ENCODE measurements at places on chromosomes 4 and X.

DNA sequence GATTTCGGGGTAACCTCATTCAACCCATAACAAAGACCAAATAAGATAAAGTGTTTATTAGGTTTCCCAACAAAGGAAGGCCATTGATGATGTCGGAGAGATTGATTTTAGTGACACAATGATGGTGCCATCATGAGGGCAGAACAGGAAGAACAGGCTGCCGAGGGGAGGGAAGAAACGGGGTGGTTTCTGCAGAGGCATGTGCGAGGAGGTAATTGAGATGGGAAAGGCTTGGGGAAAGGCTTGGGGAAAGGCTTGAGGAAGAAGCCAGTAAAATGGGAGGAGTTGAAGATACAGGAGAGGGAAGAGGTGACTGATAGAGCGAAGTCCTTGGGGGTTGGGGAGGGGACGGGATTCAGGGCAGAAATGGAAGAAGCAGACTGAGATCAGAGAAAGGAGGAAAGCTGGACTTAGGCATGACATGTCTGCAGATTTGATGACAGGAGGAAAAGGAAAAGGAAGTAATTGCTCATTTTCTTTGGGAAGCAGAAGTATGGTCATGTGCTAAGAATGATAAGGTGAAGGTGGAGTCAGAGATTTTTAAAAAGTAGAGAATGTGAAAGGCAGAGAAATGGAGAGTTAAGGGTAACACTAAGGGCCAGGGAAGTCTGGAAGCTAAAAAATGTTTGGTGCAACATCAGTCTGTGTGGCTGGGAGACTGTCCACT lies 6.0 kb downstream of the HPSE start:
- H3K4me1 ChIP-seq: peaks cover 3% of the 10 kb centered on the region
- H3K36me3 ChIP-seq: no peaks in the 10 kb centered on the region
- no peak for DNase-seq
- H3K27ac ChIP-seq: no peak overlapping the region
- H3K4me3 ChIP-seq: no peak overlapping the region

GRCh38 chr4:122798101-122798500 lies 28.5 kb upstream of the FGF2 start:
- no peak overlapping the region for H3K27ac ChIP-seq
- peaks cover 13% of the 10 kb centered on the region for H3K27me3 ChIP-seq

DNA sequence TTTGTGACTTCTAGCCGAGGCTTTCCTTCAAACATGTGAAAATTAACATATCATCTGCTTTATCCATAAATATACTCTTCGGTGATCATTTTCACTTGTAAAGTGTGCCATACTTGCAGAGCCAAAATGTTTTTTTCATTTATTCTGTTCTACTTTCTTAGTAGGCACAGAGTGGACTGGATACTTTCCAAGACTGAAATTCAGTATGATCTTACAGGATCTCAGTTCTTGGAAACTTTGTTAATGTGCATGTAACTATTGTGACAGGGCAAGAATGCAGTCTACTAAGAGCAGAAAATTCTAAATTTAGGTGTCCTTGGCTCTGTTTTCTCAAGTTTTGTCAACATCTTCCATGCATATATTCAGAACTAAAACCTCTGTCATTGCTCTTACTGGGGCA lies 284.9 kb downstream of the TEX13A start:
- no peaks in the 10 kb centered on the region for H3K36me3 ChIP-seq
- H3K27me3 ChIP-seq: no peaks in the 10 kb centered on the region
- DNase-seq: no peak
- H3K27ac ChIP-seq: no peak overlapping the region

DNA sequence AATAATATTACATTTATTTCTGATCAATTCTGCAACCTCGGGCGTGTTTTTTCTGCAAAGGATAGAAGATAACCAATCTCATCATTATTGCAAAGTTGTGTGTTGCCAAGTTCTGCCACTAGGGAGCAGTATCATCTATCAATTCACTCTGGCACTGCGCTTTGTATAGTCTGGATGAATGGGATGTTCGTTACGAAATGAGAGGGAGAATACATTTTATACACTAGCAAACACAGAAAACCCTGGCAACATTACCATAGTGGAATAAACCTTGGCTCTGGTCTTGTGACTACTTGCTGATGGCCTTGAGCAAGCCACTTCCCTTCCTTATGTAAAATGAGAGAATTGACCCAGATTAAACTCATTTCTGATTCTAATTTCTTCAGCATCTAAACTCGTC lies 97.5 kb upstream of the ZNF518B start:
- no peak overlapping the region for H3K4me3 ChIP-seq
- H3K27me3 ChIP-seq: no peaks in the 10 kb centered on the region
- peaks cover 7% of the 10 kb centered on the region for H3K4me1 ChIP-seq
- no peak overlapping the region for H3K27ac ChIP-seq
- peak; percentile 18 for DNase-seq
- H3K36me3 ChIP-seq: peaks cover 5% of the 10 kb centered on the region

- no peaks in the 10 kb centered on the region for H3K4me1 ChIP-seq
- no peak overlapping the region for H3K4me3 ChIP-seq
- DNase-seq: no peak
- H3K27ac ChIP-seq: no peak overlapping the region
- H3K27me3 ChIP-seq: no peaks in the 10 kb centered on the region
Observed at GRCh38 chr4:62360156-62360545, 1160.0 kb downstream of the ADGRL3 start.

- no peak overlapping the region for H3K4me3 ChIP-seq
- no peak overlapping the region for H3K27ac ChIP-seq
- no peak for DNase-seq
- H3K36me3 ChIP-seq: no peaks in the 10 kb centered on the region
- no peaks in the 10 kb centered on the region for H3K27me3 ChIP-seq
- H3K4me1 ChIP-seq: no peaks in the 10 kb centered on the region
Observed at GRCh38 chr4:127309369-127310102, 323.2 kb upstream of the INTU start.

DNA sequence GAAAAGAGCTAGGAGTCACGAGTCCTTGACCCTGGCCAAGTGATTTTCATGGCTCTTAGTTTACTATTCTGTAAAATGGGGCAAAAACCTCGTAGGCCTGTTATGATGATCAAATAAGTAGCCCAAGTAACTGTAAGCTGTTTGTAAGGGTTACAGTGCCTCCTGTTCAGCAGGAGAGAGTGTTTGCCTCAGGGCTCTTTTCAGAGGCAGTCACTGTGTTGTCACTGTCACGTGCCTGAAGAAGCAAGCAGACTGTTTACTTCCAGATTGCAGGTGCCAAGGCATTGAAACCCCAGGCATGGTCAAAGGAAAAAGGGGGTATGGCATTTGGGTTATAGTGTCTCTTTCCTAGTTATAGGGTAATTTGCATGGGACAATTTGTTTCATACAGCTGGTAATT lies 4.5 kb downstream of the RAB39B start:
- peaks cover 6% of the 10 kb centered on the region for H3K36me3 ChIP-seq
- H3K27me3 ChIP-seq: no peaks in the 10 kb centered on the region
- no peak for DNase-seq
- no peak overlapping the region for H3K27ac ChIP-seq

GRCh38 chr4:6938647-6939271 lies 29.1 kb downstream of the TBC1D14 start:
- no peak for DNase-seq
- H3K4me3 ChIP-seq: peak overlapping the region; percentile 56
- peaks cover 82% of the 10 kb centered on the region for H3K4me1 ChIP-seq
- H3K27ac ChIP-seq: no peak overlapping the region

All from stimulated activated naive B cell treated with anti-CD40 and anti-IgM and Interleukin-4, amounts not matched to agents 10 μg/mL and 1 μg/mL and 100 μg/mL, for 72 hours (primary cell).